ENCODE measurements at places on chromosomes 1 and 21. TPM values are rescaled to one million over a fixed set of nuclear protein-coding genes. Genes with fewer than 3 reads are reported as not detected.
A peak's percentile ranks its signal among the peaks of the same experiment; 100 is the strongest.

DNA sequence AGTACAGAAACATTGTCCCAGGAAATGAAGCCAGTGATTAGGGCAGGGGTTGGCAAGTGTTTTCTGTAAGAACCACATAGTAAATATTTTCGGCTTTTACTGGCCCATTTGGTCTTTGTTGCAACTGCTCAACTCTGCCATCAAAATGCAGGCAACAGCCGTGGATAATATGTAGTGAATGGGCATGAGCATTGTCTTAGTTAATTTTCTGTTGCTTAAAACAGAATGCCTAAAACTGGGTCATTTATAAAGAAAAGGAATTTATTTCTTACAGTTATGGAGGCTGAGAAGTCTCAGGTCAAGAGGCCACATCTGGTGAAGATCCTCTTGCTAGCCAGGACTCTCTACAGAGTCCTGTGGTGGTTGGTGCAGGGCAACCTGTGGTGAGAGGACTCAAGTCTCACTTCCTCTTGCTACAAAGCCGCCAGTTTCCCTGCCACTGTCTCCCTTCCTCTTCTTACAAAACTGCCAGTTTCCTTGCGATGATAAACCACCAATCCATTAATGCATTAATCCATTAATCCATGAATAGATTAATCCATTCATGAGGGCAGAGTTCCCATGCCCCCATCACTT, 166.4 kb downstream of the PSMG1 start:
- H3K27ac ChIP-seq = no peak overlapping the region
- DNase-seq = no peak
- peaks cover 5% of the 10 kb centered on the region for H3K4me1 ChIP-seq
- peaks cover 3% of the 10 kb centered on the region for H3K27me3 ChIP-seq
- H3K4me3 ChIP-seq = no peak overlapping the region
- no peaks in the 10 kb centered on the region for H3K36me3 ChIP-seq

DNA sequence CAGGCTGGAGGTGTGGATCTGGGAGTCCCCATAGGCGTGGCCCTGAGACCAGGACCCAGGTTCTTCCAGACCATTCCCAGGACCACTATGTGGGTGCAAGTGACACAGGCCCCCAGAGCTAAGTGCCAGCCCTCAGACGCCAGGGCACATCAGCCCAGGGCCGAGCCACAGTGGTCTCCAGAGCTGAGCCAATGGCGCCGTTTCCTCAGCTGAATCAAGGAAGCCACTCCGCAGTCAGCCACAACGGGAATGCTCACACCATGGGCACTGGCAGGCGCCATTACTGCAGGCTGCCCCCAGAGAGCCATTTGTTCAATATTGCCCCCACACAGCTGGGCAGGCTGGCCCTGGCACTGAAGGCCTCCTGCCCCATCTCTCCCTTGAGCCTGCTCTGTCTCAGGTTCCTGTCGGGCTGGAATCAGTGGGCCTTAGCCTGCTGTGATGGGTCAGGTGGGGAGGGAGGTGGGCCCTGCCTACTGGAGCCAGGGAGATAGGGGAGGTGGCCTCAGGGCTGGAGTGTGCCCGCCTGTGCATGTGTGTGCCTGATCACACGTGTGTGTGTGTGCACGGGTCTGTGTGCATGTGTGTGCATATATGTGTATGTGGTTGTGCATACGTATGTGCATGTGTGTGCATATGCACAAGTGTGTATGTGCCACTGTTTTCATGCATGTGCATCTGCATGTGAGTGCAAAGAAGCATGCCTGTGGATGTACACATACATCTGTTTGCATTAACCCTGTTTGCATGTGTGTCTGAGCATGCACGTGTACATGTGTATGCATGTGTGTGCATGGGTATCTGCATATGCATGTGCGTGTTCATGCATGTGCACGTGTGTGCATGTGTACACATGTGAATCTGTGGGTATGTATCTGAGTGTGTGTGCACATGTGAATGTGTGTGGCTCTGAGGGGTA, 6.1 kb downstream of the GJC2 start:
- peak overlapping the region; percentile 82 for H3K4me3 ChIP-seq
- H3K27ac ChIP-seq = peak overlapping the region; percentile 89
- no peak for DNase-seq

DNA sequence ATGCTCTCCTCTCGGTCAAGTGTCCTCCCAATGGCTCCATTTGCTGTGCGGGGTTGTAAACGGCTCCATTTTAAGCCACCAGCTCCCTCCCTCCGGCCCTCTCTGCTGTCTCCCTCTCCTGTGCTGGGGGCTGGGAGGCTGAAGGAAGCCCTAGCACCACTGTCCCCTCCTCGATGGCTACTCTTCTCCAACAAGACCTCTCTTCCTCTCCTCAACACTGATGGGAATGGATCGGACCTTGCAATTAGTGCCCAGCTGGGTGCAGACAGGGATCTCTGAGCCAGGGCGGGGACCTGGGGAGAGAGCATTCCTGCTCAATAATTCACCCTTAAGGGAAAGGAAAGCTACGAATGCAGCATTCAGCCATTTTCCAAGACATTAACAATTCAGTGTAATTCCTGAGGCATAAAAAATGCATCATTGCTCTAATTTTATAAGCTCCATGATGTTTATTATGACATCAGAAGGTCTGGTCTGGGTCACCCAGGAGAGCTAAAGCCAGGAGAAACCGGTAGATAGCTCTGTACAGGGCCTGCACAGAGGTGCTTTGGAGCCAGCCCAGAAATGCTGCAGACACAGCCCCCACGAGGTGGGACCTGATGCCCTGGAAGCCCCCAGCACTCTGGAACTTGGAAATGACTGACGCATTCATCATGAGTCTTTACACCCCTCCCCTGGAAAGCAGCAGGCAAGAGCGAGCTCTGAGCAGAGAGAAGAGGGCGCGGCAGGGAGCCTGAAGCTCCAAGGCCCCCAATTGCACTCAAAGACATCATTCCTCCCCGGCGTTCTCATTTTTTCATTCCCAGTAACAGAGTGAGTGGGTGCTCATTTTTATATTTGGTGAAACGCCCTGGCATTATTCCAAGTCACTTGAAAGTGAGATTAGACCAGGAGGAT, 76.2 kb upstream of the VAMP3 start:
- H3K4me3 ChIP-seq = no peak overlapping the region
- DNase-seq = no peak
- H3K27me3 ChIP-seq = peaks cover 10% of the 10 kb centered on the region
- H3K36me3 ChIP-seq = no peaks in the 10 kb centered on the region
- no peak overlapping the region for H3K27ac ChIP-seq
- peaks cover 6% of the 10 kb centered on the region for H3K4me1 ChIP-seq

GRCh38 chr1:1173061-1173792, 453 bp upstream of the TTLL10 start:
- DNase-seq = no peak
- H3K27me3 ChIP-seq = peaks cover 25% of the 10 kb centered on the region
- peak overlapping the region; percentile 28 for H3K4me3 ChIP-seq
- H3K36me3 ChIP-seq = no peaks in the 10 kb centered on the region
- H3K27ac ChIP-seq = no peak overlapping the region
- peaks cover 9% of the 10 kb centered on the region for H3K4me1 ChIP-seq

DNA sequence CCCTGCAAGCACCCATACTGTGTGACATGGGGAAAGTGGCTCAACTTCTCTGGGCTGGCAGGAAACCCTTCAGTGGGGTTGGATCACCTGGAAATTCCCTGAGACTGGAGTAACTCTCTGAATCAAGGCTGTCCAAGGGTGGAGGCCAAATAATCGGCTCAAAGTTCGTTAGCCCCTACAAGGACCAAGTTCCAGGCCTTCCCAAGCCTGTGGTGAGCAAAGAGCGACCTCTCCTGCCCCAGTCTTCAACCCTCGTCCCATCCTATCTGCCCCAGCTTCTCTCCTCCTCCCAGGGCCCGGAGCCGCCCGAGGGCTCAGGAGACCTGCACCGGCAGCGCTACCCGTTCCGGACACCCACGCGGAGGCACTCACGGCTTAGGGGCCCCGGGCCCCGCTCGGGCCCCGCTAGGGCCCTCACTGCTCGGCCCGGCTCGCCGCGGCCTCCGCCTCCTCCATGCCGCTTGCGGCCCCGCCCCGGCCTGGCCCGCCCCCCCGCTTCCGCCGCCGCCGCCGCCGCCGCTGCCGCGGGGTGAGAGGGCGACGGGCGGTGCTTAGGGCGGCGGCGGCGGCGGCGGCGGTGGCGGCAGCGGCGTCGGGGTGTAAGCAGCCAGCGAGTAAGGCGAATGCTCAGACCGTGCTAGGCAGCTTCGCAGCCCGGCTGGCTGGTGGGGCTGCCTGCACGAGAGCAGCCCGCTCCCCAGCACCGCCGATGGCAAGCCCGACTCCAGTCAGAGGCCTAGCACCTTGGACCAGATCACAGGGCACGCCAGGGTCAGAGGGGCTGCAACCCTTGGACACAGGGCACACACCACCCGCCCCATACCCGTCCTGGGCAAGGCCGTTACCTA, at the start of gene POMGNT1:
Gene POMGNT1, minus strand, starts transcription at position 471 of the 848 bp plus-strand sequence. CDS start 613 bp downstream, outside the sequence.
- H3K4me3 ChIP-seq = peak within 1 kb of the TSS; percentile 86
- peak; percentile 90 for DNase-seq
- peaks cover 14% of the 10 kb centered on the region for H3K4me1 ChIP-seq

DNA sequence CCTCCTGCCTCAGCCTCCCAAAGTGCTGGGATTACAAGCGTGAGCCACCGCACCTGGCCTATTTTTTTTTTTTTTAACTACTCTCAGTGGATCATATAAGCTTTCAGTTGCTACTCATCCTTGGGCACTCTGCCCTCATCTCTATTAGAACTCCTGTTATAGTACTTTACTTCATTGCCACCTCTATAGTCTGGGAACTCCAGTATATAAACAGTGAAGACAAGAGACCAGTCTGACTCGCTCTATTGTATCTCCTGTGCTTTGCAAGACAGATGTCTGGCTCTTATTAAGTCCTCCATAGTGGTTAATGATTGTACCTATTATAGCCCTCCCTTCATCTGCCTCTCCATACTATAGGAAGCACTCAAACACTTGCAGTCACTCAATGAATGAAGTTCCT, 15.1 kb downstream of the KHDRBS1 start:
- no peak overlapping the region for H3K27ac ChIP-seq
- no peak overlapping the region for H3K4me3 ChIP-seq
- H3K36me3 ChIP-seq = peaks cover 33% of the 10 kb centered on the region
- no peak for DNase-seq
- H3K27me3 ChIP-seq = no peaks in the 10 kb centered on the region
- peaks cover 25% of the 10 kb centered on the region for H3K4me1 ChIP-seq

DNA sequence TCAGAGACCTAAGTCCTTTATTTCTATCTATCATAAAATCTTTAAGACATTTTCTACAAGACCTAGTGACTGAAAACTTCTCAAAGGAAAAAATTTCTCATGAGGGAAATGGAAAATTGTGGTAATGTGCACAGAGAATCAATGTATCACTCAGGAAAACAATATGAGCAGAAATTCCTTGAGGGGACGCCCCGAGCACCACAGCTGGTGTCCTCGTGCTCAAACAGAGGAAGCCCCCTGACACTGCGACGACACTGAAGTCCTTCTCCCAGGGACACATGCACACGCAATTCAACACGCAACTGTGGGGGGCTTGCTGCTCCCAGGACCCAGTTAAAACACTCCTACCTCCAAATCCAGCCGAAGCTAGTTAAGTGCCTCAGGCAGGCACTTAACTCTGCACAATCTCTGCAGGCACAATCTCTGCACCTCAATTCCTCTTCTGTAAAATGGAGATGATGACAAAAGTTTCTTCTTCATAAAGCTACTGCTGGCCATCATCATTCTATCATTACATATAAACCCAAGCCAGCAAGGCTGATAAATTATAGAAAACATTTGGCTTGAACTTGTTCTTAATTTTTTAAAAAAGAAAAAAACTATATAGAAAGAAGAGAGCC, 16.0 kb downstream of the ZBTB17 start:
- no peak overlapping the region for H3K4me3 ChIP-seq
- H3K27ac ChIP-seq = no peak overlapping the region
- H3K36me3 ChIP-seq = peaks cover 14% of the 10 kb centered on the region
- H3K27me3 ChIP-seq = no peaks in the 10 kb centered on the region
- DNase-seq = no peak

DNA sequence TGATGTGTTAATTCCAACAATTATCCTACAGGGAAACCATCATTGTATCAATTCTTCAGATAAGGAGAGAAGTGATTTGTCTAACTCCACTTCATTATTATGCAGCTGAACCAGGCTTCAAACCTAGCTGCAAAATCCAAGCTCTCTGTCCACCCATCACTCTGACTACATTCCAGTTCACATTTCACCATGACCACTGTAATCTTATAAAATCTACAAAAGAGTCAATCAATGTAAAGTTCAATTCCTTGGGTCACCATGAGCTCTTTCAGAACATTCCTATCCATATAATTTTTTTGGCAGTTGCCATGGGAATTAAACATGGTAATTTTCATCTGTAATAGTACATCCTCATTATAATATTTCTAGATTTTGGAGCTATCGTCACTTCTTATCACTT, 100.9 kb downstream of the PLPPR5 start:
- H3K4me1 ChIP-seq = no peaks in the 10 kb centered on the region
- no peak overlapping the region for H3K4me3 ChIP-seq
- no peak for DNase-seq
- H3K27me3 ChIP-seq = no peaks in the 10 kb centered on the region
- peaks cover 2% of the 10 kb centered on the region for H3K36me3 ChIP-seq
- no peak overlapping the region for H3K27ac ChIP-seq

DNA sequence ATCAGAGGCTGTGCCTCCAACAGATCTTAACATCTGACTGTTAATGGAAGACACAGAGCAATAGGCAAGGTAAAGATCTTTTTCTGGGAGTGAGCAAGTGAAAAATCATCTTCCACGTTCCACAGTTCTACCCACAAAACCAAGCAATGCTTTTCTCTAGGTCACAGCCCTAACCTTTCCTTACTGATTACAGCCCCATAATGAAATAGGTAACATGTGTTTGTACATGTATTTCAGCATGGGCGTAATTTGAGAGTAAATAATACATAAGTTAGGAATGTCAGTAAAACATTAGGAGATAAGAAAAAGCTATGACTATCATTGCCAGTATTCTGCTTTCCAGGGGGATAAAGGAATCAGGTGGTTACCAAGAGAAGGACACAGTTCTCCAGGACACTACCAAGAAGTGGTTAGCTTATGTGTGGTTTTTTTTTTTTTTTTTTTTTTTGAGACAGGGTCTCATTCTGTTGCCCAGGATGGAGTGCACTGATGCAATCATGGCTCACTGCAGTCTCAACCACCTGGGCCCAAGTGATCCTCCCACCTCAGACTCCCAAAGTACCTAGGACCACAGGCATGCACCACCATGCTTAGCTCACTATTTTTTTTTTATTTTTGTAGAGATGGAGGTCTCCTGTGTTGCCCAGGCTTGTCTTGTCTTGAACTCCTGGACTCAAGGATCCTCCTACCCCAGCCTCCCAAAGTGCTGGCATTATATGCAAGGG, 72.0 kb downstream of the DAP3 start:
- H3K4me3 ChIP-seq = no peak overlapping the region
- no peaks in the 10 kb centered on the region for H3K27me3 ChIP-seq
- H3K36me3 ChIP-seq = peaks cover 34% of the 10 kb centered on the region
- no peak for DNase-seq
- no peaks in the 10 kb centered on the region for H3K4me1 ChIP-seq

DNA sequence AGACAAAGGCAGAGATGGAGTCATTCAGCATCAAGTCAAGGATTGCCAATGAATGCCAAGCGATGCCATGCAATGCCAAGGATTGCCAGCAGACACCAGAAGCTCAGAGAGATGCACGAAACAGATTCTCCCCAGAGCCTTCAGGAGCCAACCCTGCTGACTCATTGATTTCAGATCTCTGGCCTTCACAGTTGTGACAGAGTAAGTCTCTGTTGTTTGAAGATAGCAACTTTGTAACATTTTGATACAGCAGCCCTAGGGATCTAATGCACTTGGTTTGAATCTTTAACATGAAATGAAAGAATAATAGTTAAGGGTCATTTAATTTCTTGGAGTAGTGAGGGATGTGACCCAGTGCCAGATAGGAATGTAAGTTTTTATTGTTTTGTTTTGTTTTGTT, 287.4 kb upstream of the RUNX1 start:
- H3K27ac ChIP-seq = no peak overlapping the region
- DNase-seq = no peak
- H3K36me3 ChIP-seq = no peaks in the 10 kb centered on the region
- no peaks in the 10 kb centered on the region for H3K4me1 ChIP-seq
- H3K27me3 ChIP-seq = no peaks in the 10 kb centered on the region

ACTL8 gene
- not detected for total RNA-seq

PRKAB2 gene
- total RNA-seq = 14.0 TPM

Measured in activated naive CD8-positive, alpha-beta T cell treated with anti-CD3 and anti-CD28 coated beads, Interleukin-2, amount 10 ng/mL, durations not matched to agents 7 days and 5 days (primary cell).